ENCODE measurements at places on chromosomes 13 and 19. TPM values are rescaled to one million over a fixed set of nuclear protein-coding genes. Genes with fewer than 3 reads are reported as not detected.

TMC4 gene
- not detected for total RNA-seq

MISP gene
- total RNA-seq = 0.86 TPM

ZNF460 gene
- total RNA-seq = 16.4 TPM

UBE2L5 gene
- not detected for total RNA-seq

All from myometrial cell (primary cell).